NCI-H1930 (cell line): ENCODE measurements at places on chromosomes 2 and 18.

GRCh38 chr2:240639566-240639965 lies 14.3 kb downstream of the GPR35 start:
- DNase-seq: no peak

GRCh38 chr2:102253753-102254150 lies 57.6 kb upstream of the IL1RL1 start:
- DNase-seq: no peak

- DNase-seq: no peak
Observed at GRCh38 chr18:66749481-66750035, 145.7 kb upstream of the CDH19 start.

GRCh38 chr2:191171286-191171685 lies 20.5 kb upstream of the STAT4 start:
- no peak for DNase-seq

GRCh38 chr2:38554973-38555595 lies 47.6 kb downstream of the HNRNPLL start:
- no peak for DNase-seq

DNA sequence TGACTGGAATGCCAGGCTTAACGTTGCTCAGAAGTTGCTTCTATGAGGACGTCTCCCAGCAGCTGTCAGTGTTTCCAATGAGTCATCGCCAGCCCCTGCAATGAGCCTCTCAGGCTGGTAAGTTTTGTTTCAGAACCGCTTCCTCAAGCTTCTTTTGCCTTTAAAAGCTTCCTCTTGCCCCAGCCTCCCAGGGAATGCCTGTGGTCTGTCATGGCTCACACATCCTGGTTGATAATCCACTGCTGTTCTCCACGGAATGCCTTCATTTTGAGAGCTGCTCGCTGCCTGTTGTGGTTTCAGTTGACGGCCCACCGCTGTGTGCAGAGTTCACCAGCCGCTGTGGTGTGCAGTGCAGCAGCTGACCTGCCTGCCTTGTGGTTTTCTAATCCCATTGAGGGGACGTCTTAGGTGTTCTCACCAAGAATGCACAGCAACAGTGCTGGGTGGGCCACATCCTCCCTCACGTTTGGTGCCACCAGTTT lies 96.4 kb downstream of the RTP5 start:
- DNase-seq: no peak
